ENCODE measurements at places on chromosomes 1 and 21.

GRCh38 chr1:119539636-119540035 lies 32.6 kb downstream of the HSD3B1 start:
- DNase-seq: no peak

- DNase-seq: no peak
Observed at GRCh38 chr1:202704601-202705000, 5.7 kb downstream of the SYT2 start.

DNA sequence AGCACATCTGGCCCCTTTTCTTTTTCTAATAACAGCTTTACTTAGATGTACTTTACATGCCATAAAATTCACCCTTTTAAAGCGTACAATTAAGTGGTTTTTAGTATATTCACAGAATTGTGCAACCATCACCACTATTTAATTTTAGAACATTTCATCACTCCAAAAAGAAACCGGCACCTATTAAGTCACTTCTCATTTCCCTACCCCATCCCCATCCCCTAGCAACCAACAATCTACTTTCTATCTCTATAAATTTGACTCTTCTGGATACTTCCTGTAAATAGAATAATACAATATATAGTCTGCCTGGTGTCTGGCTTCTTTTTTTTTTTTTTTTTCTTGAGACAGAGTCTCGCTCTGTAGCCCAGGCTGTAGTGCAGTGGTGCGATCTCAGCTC lies 59.5 kb upstream of the ENAH start:
- no peak for DNase-seq

DNA sequence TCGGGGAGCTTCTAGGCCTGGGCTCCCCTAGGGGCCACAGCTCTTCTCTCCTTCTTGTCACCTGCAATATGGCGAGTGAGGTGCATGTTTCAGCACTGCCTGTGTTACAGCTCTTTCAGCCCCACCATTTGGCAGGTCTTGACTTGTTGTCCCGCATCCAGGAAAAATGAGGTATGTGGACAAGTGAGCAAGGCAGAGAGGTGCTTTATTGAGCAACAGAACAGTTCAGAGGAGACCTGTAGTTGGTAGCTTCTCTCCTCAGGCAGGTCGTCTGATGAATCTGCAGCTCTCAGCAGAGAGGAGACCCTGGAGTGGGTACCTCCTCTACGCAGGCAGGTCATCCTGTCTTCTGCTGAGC lies 208.2 kb upstream of the USP25 start:
- no peak for DNase-seq

GRCh38 chr1:202291961-202292712 lies 49.6 kb downstream of the UBE2T start:
- no peak for DNase-seq
